GM03348 (cell line): ENCODE measurements at places on chromosomes 4 and X.

GRCh38 chr4:142493255-142494110 is 352.6 kb downstream of the INPP4B start:
- no peak for DNase-seq

DNA sequence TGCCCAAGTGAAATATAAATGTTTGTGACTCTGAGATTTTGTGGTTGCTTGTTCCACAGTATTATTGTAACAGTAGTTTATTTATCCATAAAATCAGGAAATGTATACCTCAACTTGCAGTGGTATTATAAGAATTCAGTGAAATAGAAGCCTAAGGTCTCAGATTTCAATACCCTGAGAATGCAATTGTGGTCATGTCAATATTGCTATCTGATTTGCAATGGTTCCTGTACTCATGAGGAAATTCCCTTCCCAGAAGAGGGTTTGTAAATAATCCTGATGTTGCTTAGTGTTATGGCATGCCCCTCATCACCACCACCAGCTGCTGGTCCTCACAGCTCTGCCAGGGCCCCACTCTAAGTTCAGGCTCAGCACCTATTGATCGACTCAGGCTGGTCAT is 67.8 kb downstream of the SLC34A2 start:
- no peak for DNase-seq

DNA sequence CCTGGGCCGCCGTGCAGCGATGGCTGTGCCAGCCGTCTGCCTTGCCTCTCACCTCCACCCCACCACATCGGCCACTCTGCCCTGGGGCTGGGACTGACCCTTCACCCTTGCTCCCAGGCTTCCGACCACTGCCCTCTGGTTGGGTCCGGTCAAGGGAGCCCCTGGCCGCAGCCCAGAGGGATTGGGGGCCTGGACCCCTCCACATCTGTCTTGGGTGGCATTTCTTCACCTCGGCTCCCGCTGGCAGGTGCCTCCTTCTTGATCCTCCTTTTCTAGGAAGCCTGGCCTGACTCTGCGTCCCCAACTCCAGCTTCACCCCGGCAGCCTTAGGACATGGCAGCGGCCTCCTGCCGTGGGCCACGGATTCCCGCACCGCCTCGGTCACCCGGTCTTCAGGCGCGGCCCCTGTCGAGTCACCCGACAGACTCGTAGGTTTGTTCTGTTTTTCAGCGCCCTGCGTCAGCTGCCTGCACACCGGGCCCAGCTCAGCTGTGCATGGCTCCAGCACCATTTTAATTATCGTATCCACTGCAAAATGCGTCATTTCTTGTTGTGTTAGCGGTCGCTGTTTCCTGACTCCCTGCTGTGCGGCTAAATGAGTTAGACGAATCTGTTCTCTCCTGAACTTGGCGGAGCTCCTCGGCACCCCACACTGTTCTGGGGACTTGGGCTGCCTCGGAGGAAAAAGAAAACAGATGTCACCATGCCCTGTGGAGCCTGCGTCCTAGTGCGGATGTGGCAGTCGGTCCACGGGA is 124.0 kb downstream of the FAM53A start:
- DNase-seq = no peak

- no peak for DNase-seq
Measured at GRCh38 chr4:176840166-176840565, 47.4 kb upstream of the VEGFC start.

- DNase-seq = peak; percentile 10
Measured at GRCh38 chr4:98283219-98284189, 22.3 kb downstream of the RAP1GDS1 start.

- no peak for DNase-seq
Measured at GRCh38 chr4:77194366-77194765, 37.4 kb downstream of the CCNG2 start.

- no peak for DNase-seq
Measured at GRCh38 chrX:54447461-54447860, 7.3 kb downstream of the TSR2 start.

- DNase-seq = no peak
Measured at GRCh38 chr4:152634110-152634760, 45.6 kb downstream of the TMEM154 start.

DNA sequence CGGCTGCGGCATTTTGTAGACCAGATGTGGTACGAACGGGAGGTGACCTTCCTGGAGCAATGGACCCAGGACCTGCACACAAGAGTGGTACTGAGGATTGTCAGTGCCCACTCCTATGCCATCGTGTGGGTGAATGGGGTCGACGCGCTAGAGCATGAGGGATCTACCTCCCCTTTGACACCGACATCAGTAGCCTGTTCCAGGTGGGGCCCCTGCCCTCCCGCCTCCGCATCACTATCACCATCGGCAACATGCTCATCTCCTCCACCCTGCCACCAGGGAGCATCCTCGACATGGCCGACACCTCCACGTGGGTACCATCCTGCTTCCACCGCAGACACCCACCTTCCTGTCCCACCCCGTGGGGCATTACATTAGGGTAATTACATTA is 46.2 kb downstream of the SMARCA5 start:
- DNase-seq = peak; percentile 35
